Uterus (tissue), 4 donors: ENCODE measurements at places on chromosomes 4 and X. TPM values are rescaled to one million over a fixed set of nuclear protein-coding genes. Genes with fewer than 3 reads are reported as not detected.

DNA sequence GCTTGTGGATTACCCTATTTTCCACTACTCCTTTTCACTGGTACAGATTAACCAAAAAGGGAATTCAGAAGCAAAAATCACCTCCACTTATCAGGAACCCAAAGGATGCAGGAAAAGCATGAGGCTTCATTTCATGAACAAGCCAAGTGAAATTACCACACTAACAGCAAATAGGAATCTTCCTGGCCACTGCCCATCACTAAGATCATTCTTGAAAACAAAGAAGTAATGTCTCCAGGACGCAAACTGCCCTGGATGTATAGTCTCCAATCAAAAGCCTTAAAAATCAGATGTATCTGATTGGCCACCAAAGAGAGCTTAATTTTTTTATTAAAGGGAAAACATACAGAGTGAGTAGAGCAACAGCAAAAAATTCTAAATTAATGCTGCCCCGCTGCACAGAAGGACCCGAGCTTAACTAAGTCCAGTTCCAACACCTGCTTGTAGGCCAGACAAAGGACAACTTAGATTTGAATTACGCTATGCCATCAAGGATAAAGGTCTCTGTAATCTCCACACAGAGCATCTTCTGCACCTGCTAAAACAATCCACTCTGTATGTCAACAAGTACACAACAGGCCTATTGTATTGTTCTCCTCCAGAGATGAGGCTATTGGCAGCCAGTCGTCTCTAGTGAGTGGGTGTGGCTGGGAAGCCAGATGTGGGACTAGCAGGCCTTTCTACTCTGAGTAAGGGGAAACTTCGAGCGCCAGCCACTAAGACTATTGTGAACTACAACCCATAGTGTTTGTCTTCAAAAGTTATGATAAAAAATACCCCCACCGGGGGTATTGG, 12.4 kb downstream of the ZDHHC9 start:
- no peak for DNase-seq

- no peak for DNase-seq
These were observed 54.2 kb upstream of the GRPEL1 start for GRCh38 chr4:7121866-7122653.

GRCh38 chrX:23861215-23861896, 46.4 kb downstream of the APOO start:
- DNase-seq: no peak

- no peak for DNase-seq
These were observed 3.3 kb upstream of the KIAA1210 start for GRCh38 chrX:119130911-119131310.

DNA sequence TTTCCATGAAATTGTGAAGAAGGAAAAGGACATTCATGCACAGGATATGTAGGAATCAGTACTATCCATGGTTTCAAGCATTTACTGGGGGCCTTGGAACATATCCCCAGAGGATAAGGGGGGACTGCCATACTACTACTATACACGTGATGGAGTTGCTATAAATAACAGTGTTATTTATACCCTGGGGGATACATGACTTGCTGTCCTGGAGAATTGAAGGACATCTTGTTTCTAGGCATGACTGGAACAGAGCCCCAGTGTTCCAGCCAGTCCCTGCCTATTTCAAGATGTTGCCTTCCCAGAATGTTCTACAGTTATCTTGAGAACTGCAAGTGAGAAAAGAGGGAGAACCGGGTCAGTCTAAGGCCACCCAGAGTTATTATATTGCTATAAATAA, 39.6 kb upstream of the ZNF81 start:
- DNase-seq: no peak

DNA sequence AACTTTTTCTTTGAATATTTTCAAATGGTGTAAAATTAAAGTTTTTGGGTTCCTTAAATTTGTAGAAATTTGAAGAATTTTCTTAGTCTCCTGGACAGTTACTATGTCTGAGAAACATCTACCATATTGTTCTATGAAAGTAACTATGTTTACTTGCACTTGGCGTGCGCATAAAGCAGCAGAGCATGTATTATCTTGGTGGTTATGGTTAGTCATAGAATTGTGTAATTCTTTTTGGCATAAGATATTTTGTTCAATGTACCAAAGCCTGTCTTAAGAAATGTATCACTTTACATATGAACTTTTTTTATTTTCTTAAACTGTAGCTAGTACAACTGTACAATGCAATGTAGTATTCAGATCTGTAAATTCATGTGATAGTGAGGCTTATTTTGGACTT, 49.2 kb downstream of the CDS1 start:
- no peak for DNase-seq

- DNase-seq: no peak
These were observed 59.2 kb upstream of the LEF1 start for GRCh38 chr4:108227923-108228322.

GRCh38 chrX:136162827-136163570, 15.7 kb downstream of the FHL1 start:
- peak; percentile 49 for DNase-seq

LANCL3 gene
- total RNA-seq: not detected

SMARCA5 gene
- total RNA-seq: 87.1 TPM

SMR3B gene
- not detected for total RNA-seq

TXK gene
- total RNA-seq: not detected

HGFAC gene
- not detected for total RNA-seq

BEX1 gene
- total RNA-seq: 3.6 TPM

NOP14 gene
- 12.4 TPM for total RNA-seq
